Stimulated activated CD4-positive, alpha-beta T cell treated with anti-CD3 and anti-CD28 coated beads, Interleukin-4, amount 100 ng/mL, for 48 hours (primary cell): ENCODE measurements at places on chromosomes 16 and 17.
A peak's percentile ranks its signal among the peaks of the same experiment; 100 is the strongest.

GRCh38 chr16:1431497-1432270 lies 806 bp downstream of the PERCC1 start:
- no peak for DNase-seq

- DNase-seq, result no peak
Observed at GRCh38 chr17:29151567-29151966, 28.6 kb downstream of the MYO18A start.

DNA sequence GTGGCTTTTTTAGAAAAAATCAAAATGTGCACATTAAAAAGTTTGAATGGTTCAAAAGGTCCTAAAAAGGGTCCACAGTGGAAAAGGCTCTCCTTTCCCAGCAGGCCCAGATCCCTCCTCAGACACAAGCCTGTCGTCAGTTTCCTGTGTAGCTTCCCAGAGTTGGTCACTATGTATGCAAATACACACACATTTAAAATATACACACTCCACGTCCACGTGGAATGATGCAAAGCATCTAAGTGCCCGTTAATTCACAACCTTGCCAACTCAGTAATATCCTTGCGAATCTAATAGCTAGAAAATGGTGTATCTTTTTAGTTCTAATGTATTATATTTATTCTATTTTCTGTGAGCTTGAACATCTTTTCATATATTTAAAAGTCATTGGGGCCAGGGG lies 17.7 kb downstream of the NLRC5 start:
- no peak for DNase-seq

DNA sequence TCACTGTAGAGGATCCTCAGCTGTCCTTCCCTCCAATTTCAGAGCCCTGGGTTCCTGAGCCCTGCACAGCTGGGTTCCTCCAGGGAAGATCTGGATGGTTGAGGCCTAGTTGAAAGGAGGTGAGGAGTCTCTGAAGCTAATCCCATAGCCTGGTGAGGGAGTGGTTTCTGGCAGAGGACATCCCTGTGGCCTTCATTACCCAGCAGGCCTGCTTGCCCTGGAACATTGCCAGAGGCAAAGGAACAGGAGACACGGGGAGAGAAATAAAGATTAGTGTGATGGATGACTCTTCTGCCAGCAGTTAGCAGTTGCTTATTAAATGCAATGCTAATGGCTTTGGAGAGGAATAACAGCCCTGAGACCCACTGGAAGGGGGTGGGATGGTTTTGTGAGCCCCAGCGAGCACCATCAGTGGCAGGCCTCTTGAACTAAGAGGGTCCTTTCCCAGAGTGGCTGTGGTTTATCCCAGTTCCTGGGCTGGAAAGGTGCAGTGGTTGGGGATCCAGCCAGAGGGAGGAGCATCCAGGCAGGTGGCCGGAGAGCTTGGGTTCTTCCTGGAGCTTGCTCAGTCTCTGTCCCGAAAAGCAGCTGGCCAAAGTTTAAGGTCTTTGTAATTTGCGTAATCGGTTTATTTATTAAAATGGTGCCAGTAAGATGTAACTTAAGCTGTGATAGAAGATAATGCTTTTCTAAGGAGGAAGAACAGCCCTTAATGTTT lies 209.7 kb downstream of the CCDC182 start:
- DNase-seq, result no peak

GRCh38 chr16:50889746-50890145 lies 147.9 kb downstream of the CYLD start:
- DNase-seq, result no peak

- DNase-seq, result no peak
Observed at GRCh38 chr17:54013072-54013471, 190.3 kb downstream of the KIF2B start.

DNA sequence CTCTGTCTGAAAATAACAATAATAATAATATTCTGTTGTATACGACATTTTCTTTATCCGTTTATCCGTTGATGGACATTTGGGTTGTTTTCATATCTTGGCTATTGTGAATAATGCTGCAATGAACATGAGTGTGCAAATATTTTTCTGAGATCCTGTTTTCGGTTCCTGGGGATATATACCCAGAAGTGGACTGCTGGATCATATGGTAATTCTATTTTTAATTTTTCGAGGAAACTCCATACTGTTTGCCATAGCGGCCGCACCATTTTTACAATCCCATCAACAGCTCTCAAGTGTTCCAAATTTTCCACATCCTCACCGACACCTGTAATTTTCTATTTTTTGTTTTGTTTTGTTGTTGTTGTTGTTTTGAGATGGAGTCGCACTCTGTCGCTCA lies 5.3 kb upstream of the PRSS41 start:
- DNase-seq, result no peak

DNA sequence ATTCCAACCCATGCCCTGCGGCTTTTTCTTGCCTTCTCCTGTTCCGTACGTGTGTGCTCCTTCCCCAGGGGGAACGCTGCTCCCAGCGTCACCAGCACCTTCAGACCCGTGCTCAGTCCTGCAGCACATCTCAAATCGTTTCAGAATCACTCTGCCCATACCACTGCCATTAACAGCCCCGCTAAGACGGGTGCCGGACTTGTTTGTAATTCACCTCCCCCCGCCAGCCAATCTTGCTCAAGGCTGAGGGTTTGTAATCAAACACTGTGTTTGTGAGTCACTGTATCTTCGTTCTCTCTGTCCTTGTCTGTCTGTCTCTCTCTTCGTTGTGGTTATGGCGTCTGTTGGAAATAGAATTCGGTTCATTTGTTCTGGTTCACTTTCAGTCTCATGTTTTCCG lies 17.3 kb downstream of the CARD14 start:
- no peak for DNase-seq

DNA sequence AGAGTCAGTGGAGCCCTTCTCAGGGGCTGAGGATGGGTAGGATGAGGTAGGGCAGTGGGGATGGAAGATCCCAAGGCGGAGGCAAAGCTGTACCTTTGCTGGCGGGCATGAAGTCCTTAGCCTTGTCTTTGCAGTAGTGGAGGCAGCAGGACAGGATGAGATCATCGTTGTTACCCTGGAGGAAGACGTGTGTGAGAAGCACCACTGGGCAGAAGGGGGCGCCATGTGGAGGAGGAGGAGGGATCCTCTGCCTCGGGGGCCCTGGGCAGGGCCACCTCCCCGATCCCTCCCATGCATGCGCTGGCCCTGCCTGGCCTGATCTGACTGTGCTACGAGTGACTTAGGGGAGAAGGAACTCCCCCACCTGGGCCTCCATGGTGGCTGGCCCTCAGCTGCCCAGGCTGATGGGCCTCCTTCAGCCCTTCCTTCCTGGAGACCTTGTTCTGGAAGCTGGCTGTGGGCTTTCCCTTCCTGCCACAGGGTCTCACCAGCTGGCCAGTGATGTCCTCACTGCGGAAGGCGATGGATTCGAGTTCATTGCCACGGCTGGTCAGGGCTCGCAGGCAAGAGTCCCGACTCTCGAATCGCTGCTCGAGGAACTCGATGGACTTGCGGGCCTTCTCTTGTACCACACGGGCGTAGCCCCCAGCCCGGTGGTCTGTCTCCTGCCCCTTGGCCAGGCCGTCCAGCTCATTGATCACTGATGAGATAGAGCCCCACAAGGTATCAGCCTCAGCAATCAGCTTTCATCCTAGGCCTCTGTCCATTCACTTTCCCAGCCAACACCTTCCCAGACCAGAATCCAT lies 10.3 kb downstream of the HIC1 start:
- DNase-seq, result peak; percentile 75

DNA sequence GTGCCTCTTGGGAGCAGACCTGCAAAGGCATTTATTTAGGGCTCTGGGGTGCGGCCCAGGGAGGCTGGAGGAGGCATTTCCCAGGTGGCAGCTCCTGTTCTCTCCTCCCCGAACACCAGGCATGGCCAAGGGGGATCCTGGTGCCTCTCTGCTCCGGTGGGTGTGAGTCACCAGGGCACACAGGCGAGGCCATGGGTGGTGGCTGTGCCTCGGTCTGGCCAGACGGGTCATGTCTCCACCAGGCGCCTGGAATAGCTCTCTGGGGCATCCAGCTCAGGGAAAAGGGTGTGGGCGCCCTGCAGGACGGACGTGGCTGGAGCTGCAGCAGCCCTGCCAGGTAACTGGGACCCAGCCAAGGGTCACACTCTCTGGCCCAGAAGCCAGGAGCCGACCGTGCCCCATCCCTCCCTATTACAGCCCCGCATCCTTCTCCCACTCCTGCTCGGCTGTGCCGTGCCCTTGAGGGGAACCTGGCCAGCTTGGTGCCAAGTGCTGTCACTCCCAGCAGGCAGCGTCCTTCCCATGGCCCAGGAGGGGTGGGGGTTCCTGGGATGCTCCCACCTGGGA lies 25.8 kb downstream of the SOX8 start:
- DNase-seq, result no peak

- DNase-seq, result no peak
Observed at GRCh38 chr16:12398029-12398682, 405.5 kb downstream of the CPPED1 start.

DNA sequence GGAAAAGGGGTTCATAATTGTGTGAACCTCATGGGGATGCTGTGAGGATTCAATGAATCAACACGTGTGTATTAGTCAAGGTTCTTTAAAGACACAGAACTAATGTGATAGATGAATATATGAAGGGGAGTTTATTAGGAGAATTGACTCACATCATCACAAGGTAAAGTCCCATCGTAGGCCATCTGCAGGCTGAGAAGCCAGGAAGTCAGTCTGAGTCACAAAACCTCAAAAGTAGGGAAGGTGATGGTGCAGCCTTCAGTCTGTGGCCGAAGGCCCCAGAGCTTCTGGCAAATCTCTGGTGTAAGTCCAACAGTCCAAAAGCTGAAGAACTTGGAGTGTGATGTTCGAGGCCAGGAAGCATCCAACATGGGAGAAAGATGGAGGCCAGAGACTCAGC lies 413.4 kb downstream of the CDH13 start:
- DNase-seq, result no peak

DNA sequence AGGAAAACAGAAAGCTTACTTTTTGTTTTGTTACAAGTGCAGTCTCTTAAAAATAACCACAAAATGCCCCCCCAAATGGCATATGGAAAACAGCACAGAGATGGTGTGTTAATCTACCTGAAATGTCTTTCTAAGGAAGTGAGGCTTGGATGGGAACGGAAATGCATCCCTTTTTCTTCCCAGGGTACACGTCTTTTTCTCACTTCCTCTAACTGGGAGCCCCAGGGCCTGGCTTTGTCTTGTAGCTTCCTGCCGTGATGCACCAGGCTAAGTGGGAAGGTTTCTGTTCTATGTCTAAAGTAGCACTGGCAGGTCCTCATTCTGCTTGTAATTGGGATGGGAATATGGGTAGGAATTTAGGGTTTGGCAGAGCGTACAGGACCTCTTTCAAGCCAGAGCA lies 52.5 kb upstream of the CACNG3 start:
- no peak for DNase-seq

GRCh38 chr16:87968541-87968940 lies 17.3 kb downstream of the BANP start:
- DNase-seq, result no peak

DNA sequence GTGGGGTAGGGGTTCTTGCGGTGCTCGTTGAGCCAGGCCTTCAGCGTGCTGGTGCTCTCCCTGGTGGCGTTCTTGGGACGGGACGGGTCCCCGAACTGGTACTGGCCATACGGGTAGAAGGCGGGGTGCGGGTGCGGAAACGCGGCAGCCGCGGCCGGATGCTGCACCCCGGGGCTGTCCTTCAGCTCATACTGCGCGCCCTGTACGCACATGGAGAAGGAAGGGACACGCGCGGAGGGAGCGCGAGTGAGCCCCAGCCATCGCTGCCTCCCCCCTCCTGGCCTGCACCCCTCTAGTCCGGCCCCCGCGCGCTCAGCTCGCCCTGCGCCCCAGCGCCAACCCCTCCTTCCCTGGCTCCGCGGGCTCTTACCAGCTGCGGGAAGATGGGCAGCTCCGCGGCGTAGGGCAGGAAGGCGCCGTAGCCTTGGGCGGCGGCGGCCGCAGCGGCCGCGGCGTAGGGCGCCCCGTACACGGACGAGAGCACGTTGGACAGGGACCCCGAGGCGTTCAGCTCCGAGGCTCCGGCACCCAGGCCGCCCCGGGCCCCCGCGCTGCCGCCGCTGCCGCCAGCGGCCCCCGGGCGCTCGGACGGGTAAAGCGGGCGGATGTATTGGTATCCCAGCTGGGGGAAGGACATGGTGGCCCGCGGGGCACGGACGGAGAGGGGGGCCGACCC lies 1.0 kb downstream of the IRX3 start:
- no peak for DNase-seq

DNA sequence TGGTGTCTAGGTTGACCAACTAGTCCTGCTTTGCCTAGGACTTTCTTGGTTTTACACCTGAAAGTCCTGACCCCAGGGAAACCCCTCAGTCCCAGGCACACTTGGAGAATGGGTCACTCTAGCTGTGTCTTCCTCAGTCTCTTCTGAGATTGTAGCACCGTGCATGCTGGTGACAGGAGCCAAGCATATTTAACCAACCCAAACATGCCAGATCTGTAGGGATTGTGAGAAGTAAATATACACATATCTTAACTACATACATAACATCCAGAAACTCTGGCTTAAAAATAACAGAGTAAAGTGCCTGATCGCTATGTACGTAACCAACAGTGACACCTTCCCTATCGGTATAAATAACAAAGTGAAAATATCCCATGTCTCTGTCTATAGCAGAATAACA lies 158.1 kb downstream of the HAPSTR1 start:
- no peak for DNase-seq

- no peak for DNase-seq
Observed at GRCh38 chr17:82012640-82013295, 9.9 kb downstream of the CENPX start.

- no peak for DNase-seq
Observed at GRCh38 chr16:51184702-51185433, 33.8 kb upstream of the SALL1 start.

DNA sequence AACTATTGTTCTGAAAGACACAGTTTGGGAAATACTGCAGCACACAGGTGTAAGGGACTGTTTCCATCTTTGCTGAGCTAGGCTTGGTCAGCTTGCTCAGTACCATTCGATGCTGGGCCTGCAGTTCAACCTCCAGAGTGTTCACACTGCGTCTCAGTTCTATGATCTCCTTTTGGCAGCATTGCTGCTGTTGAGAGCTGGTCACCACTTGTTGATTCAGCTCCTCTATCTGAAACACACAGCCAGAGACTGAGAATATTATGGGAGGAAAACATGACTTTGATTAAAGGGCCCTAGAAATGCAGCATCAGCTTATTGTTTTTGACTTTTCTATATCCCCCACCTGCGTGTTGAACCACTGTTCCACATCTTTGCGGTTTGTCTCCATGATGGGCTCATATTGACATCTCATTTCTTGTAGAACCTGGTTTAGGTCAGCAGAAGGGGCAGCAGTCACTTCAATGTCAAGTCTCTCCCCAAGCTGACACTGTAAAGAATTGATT lies 4.6 kb downstream of the KRT39 start:
- DNase-seq, result no peak

DNA sequence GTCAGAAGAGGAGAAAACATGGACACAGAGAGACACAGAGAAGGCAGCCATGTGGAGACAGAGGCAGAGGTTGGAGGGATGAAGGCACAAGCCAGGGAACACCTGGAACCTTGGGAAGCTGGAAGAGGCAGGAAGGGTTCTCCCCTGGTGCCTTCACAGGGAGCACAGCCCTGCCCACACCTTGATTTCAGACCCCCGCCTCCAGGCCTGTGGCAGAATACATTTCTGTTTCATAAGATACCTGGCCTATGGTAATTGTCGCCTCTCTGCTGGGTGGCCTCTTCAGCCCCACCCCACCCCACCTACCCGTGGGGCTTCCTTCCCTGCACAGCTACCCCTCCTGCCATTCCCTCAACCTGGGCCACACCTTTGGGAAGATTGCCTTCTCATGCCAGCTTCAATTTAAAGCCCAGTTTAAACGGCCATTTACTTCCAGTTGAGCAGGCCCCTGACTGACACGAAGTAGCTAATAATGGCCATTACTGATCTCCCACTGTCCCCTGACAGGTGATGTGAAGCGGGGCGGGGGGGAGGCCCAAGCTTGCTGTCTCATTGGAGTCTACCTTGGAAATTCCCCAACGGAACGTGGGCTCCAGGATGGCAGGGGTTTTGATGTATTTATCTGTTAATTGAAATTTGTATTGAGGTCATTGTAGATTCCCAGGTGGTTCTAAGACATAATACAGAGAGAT lies 291.7 kb upstream of the FOXF1 start:
- no peak for DNase-seq
